Cortex of kidney (tissue), 1 donor: ENCODE measurements at places on chromosomes 1 and 21.

GRCh38 chr1:103087256-103087655 is 21.1 kb downstream of the COL11A1 start:
- no peak for DNase-seq

- DNase-seq, result no peak
These were observed 37.3 kb downstream of the PTAFR start for GRCh38 chr1:28139025-28139712.

DNA sequence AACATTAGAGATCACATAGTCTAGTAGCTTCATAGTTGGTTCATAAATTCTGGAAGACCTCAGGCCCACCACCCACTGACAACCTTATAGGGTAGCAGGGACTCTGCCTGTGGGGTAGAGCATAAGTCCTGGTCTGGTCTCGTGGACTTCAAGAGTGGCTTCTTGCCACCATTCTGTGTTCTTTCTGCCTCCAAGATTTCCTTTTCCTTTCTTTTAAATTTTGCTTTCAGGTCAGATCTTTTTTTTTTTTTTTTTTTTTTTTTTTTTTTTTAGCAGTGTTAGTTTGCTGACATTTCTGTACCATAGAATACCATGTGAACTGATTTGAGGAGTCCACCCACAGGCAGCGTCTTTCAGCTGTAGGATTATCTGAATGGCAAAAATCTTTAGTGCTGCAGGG is 28.5 kb downstream of the MTR start:
- DNase-seq, result no peak

DNA sequence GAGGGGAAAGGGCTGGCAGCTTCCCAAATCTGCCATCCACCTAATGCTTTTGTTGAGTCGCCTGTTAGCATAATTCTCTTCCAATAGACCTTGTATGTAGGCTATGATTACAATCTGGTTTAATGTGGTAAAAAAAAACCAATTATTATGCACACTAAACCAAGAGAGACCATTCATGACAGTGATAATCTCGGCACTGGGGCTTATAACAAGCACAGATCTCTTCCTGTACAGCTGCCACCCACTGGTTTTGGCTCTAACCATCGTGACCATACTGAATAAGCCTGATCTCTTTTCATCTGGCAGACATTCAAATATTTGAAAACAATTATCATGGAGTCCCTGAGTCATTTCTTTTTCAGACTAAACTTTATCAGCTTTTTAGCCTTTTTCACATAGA is 12.0 kb upstream of the SYT14 start:
- no peak for DNase-seq

DNA sequence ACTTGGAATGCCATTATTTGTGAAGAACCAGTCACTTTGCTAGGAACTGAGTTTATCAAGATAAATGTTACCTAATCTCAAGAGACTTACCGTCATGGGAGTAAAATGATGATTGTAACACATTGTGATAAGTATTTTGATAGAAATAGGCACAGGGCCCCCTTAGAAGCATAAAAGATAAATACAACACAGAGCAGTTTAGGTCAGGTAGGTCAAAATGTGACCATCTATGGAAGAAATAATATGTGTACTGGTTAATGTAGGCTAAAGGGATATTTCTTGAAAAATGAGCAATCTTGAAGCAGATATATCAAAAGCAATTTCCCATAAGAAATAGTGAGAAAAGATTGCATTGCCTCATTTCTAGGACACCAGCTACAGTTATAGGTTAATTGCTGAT is 1386.8 kb upstream of the ADGRL2 start:
- no peak for DNase-seq

- no peak for DNase-seq
These were observed 43.5 kb upstream of the CRNN start for GRCh38 chr1:152457561-152457960.

DNA sequence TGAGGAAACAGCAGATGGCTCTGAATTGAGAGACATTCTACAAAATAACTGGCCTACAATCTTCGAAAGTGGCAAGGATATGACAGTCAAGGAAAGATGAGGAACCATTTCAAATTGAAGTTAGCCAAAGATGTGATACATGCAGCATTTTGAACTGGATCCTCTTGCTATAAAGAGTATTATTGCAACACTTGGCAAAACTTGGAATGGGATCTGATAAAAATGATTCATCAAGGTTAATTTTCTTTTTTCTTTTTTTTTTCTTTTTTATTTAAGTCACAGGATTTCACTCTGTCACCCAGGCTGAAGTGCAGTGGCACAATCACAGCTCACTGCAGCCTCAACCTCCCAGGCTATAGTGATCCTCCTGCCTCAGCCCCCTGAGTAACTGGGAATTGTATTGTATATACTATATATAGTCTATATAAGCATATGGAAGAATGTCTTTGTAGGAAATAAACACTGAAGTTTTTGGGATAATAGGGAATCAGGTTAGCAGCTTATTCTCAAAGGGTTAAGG is 49.8 kb upstream of the GJA8 start:
- DNase-seq, result no peak

GRCh38 chr1:160437432-160438316 is 37.3 kb downstream of the VANGL2 start:
- no peak for DNase-seq

GRCh38 chr1:4161366-4162006 is 261.4 kb upstream of the C1orf174 start:
- no peak for DNase-seq

- DNase-seq, result no peak
These were observed 123.7 kb downstream of the FOXD2 start for GRCh38 chr1:47561523-47562007.

DNA sequence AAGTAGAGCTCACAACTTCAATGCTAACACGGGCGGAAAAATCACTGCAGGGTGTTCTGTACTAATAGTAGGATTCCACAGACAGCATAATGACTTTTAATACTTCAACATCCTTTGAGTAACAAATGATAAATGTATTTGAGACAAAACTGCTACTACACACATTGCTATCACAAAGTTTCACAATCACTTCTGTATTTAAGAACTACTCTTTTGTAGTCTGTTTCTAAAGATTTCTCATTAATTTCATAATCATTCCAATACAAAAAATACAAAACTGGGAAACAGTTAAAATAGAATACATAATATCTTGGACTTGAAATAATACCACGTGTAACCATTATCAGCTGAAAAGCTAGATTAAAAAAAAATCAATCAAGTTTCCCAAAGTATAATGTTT is 2.7 kb downstream of the HMGN1 start:
- DNase-seq, result no peak

- DNase-seq, result no peak
These were observed 77.8 kb downstream of the BACH1 start for GRCh38 chr21:29376556-29376955.

DNA sequence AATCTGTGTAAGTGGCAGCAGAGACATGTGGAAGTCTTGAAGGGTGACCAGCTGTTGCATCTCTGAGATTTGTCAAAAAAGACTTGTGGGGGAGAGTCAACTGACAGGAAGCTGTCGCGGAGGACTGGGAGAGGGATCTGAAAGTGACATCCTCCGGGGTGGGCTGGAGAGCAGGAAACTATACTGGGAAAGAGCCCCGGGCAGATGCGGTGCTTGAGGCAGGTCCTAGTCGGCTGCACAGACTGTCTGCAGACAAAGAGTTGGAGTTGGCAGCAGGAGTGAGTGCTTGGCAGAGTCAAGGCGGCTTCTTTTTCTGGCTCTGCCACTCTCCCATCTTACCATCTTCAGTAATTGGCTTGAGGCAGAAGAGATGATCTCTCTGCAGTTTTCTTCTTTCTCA is 294.0 kb upstream of the C1orf87 start:
- DNase-seq, result no peak

GRCh38 chr21:28338701-28339305 is 653.9 kb downstream of the LTN1 start:
- no peak for DNase-seq

DNA sequence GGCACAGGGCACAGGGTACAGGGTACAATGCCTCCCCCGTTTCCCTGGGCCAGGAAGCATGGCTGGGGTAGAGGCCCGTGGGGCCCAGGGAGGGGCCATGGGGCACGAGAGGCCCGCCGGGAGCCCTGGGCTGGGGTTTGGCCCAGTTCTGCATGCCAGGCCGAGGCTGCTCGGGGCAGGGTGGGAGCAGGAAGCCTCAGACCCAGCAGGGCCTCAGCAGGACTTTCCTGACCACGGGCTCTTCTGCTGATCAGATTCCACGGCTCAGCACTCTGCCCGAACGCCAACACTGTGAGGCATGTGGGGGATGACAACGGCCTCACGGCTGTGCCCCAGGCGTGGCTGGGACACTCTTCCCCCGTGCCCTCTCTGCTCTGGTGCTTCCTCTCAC is 104.3 kb downstream of the NPHP4 start:
- DNase-seq, result no peak

DNA sequence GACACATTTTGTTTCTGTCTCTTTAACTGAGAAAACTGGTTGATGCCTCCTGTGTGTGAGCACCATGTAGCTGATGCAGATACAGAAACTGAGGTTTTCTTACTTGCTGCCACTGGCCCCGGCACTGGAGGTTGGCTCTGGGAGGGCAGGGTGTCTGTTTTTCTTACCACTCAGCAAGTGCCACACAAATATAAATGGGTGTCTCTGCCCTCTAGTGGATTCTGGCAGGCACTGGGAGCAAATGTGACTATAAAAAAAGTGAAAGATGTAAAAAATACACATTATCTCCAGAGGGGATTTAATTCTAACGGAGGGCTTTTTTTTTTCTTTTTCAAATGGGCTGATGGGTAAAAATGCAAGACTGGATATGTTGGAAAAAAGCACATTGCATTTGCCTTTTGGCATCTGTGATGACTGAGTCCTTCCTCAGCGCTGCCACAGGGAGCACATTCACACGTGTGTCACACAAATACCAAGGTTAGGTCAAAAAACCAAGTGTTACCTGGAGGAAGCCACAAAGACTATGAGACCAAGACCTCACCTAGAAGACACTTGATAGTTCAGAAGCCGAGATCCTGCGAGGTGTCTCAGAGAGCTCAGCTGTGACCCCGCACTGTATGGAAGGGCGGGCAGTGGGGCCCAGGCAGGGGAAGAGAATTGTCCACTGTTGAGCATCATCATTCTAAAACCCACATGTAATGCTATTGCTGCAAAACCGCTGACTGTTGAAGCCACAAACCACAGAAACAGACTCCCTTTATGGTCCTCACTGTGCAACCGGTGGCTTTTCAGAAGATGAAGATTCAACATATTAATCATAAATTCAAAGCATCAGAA is 18.9 kb downstream of the PGBD2 start:
- DNase-seq, result no peak

DNA sequence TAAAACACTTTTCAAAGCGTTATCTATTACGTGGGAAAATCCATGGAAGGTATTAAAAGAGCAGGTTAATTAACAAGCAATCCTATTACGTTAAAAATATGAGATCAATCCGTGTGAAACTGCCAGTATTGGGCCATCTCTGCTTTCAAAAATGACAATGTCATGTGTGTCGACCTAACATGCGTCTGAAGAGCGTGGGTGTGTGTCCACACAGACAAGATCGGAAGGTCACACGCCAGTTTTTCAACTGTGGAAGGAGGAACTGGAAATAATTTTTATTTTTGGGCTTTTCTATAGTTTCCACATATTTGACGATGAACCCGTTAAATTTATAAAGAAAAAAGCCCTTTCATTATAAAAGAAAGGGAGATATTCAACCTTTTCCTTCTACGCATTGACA is 17.6 kb upstream of the ALDH4A1 start:
- DNase-seq, result no peak
